ENCODE measurements at places on chromosomes 6 and 20. TPM values are rescaled to one million over a fixed set of nuclear protein-coding genes. Genes with fewer than 3 reads are reported as not detected.

FAM184A gene
- total RNA-seq = 1.4 TPM

PAX1 gene
- not detected for total RNA-seq

SLC22A7 gene
- not detected for total RNA-seq

CST5 gene
- total RNA-seq = not detected

EYA4 gene
- total RNA-seq = 0.73 TPM

LAMA5 gene
- 88.8 TPM for total RNA-seq

CD24 gene
- total RNA-seq = not detected

LTB gene
- total RNA-seq = not detected

BANF2 gene
- not detected for total RNA-seq

PEX7 gene
- 6.8 TPM for total RNA-seq

TMEM170B gene
- 2.9 TPM for total RNA-seq

BACH2 gene
- 0.59 TPM for total RNA-seq

MICAL1 gene
- 51.4 TPM for total RNA-seq

CLDN20 gene
- not detected for total RNA-seq

ADGRB3 gene
- total RNA-seq = 0.78 TPM

EDN3 gene
- not detected for total RNA-seq

ABHD16B gene
- total RNA-seq = not detected
